ENCODE measurements at places on chromosomes 7 and 10. TPM values are rescaled to one million over a fixed set of nuclear protein-coding genes. Genes with fewer than 3 reads are reported as not detected.

VIPR2 gene
- total RNA-seq = 3.4 TPM

LEP gene
- total RNA-seq = not detected

PRSS2 gene
- total RNA-seq = not detected

DRGX gene
- not detected for total RNA-seq

CPED1 gene
- 67.4 TPM for total RNA-seq

DLX5 gene
- 0.26 TPM for total RNA-seq

RELN gene
- total RNA-seq = 2.9 TPM

- H3K36me3 ChIP-seq = no peaks in the 10 kb centered on the region
- H3K4me3 ChIP-seq = no peak overlapping the region
- DNase-seq = no peak
- H3K4me1 ChIP-seq = no peaks in the 10 kb centered on the region
Measured at GRCh38 chr7:152131981-152132494, 106.6 kb downstream of the GALNT11 start.

- peaks cover 20% of the 10 kb centered on the region for H3K4me1 ChIP-seq
- no peak for DNase-seq
- H3K36me3 ChIP-seq = no peaks in the 10 kb centered on the region
Measured at GRCh38 chr10:93431361-93431760, 50.8 kb downstream of the MYOF start.

- H3K4me3 ChIP-seq = no peak overlapping the region
- no peaks in the 10 kb centered on the region for H3K36me3 ChIP-seq
- no peaks in the 10 kb centered on the region for H3K4me1 ChIP-seq
Measured at GRCh38 chr10:68756766-68757165, 35.7 kb downstream of the CCAR1 start.

GRCh38 chr7:112331492-112331891 lies 118.8 kb upstream of the IFRD1 start:
- DNase-seq = no peak
- no peaks in the 10 kb centered on the region for H3K27me3 ChIP-seq
- no peak overlapping the region for H3K4me3 ChIP-seq
- H3K27ac ChIP-seq = no peak overlapping the region

GRCh38 chr10:86801995-86802394 lies 45.6 kb downstream of the BMPR1A start:
- H3K4me1 ChIP-seq = no peaks in the 10 kb centered on the region
- no peak overlapping the region for H3K4me3 ChIP-seq
- H3K27me3 ChIP-seq = no peaks in the 10 kb centered on the region
- H3K36me3 ChIP-seq = no peaks in the 10 kb centered on the region

DNA sequence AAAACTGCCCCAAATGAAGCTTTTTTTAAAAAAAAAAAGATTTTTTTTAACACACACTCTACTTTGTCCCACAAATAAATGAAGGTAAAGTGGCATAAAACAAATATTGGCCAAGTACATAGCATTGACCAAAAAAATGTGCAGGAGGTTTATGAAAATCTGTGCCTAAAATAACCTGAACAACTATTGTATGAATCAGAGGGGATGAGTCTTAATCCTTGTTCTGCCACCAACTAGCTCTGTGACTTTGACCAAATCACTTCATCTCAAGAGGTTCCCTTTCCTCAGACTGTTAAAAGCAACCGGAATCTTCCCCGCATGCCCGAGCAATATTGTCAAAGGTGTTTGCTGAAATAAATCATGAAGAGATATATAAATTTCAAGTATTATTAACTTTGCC lies 150.4 kb upstream of the NEBL start:
- H3K4me3 ChIP-seq = no peak overlapping the region
- H3K27ac ChIP-seq = no peak overlapping the region
- no peaks in the 10 kb centered on the region for H3K4me1 ChIP-seq
- no peaks in the 10 kb centered on the region for H3K27me3 ChIP-seq
- H3K36me3 ChIP-seq = no peaks in the 10 kb centered on the region
- DNase-seq = no peak

DNA sequence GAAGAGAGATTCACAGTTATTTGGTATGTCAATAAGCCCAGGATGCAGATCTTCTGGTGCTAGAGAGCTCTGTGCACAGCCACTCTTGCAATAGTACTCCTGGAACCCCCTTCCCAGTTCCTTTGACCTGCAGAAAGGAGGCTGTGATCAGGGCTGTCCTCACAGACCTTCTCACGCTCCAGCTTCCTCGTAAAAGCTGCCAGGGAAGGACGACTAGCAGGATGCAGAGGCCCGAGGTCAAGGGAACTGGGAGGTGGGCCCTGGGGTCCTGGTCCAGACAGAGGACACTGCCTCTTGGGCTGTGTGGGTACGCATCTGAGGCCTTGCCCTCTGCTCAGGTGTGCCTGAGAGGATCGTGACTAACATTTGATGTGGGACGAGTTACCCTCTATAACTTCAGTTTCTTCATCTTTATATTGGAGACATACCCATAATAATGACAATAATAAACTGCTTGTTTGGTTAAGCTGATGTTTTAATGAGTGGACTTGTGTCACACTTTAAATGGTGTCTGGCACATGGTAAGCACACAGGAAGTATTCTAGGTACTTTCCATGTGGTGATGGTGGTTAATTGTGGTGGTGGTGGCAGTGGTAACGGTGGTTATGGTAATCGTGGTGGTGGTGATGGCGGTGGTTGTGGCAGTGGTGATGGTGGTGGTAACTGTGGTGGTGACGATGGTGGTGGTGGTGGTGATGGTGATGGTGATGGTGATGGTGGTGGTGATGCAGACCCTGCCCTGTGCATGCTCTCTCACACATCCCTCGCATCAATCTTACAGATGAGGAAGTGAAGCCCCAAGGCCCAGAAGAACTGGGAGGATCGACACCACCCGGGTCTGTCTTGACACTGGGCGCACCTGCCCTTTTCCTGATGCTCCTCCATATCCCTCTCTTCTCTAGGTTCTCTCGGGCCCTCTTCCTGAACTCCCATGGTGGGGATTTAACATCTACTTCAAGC lies 235.2 kb upstream of the GRB10 start:
- no peak overlapping the region for H3K4me3 ChIP-seq
- H3K27ac ChIP-seq = no peak overlapping the region
- no peaks in the 10 kb centered on the region for H3K36me3 ChIP-seq
- no peaks in the 10 kb centered on the region for H3K27me3 ChIP-seq
- DNase-seq = no peak

DNA sequence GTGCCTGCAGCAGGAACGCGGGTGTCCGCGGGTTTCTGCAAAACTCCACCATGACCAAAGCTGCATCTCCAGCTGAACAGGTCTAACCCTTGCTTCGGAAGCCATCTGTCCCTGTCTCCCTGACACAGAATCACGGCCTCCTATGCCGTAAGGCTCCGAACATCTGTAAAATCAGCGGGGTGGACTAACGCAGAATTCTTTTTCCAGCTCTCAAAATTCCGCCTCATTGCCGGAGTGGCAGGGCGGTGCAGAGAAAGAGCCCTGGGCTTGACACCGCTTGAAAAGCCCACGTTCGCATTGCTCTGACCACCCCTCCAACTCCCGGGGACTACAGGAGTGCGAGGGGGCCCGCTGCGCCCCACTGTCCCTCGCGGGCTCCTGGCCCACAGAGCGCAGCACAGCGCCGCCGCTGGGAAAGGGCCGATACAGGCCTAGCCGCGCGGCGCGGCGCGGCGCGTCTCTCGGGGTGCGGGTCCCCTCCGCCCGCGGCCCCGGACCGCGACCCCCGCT lies 409 bp downstream of the DNMBP start:
- H3K36me3 ChIP-seq = no peaks in the 10 kb centered on the region
- no peaks in the 10 kb centered on the region for H3K27me3 ChIP-seq
- H3K27ac ChIP-seq = peak overlapping the region; percentile 92
- peaks cover 11% of the 10 kb centered on the region for H3K4me1 ChIP-seq
- DNase-seq = no peak

- H3K27ac ChIP-seq = no peak overlapping the region
- H3K4me1 ChIP-seq = no peaks in the 10 kb centered on the region
- no peak for DNase-seq
- H3K4me3 ChIP-seq = no peak overlapping the region
- no peaks in the 10 kb centered on the region for H3K36me3 ChIP-seq
Measured at GRCh38 chr10:130403153-130404075, 267.2 kb downstream of the GLRX3 start.

DNA sequence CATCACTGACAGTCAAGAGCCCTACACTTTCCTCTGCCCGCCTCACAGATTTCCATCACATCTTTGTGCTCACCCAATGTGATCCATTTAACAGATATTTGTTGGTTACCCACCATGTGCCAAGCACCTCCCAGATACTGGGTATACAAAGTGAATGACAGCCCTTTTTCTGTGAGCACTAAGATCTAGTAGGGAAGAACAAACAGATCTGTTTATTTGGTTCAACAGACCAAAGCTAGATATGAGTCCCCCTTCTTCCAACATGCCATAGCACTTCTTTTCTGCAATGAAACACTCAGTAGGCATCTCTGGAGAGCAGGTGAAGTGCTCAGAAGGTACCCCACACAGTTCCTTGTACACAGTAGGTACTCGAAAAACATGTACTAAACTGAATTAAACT lies 101.4 kb downstream of the HIPK2 start:
- no peaks in the 10 kb centered on the region for H3K27me3 ChIP-seq
- no peak for DNase-seq
- no peak overlapping the region for H3K4me3 ChIP-seq
- H3K27ac ChIP-seq = no peak overlapping the region

DNA sequence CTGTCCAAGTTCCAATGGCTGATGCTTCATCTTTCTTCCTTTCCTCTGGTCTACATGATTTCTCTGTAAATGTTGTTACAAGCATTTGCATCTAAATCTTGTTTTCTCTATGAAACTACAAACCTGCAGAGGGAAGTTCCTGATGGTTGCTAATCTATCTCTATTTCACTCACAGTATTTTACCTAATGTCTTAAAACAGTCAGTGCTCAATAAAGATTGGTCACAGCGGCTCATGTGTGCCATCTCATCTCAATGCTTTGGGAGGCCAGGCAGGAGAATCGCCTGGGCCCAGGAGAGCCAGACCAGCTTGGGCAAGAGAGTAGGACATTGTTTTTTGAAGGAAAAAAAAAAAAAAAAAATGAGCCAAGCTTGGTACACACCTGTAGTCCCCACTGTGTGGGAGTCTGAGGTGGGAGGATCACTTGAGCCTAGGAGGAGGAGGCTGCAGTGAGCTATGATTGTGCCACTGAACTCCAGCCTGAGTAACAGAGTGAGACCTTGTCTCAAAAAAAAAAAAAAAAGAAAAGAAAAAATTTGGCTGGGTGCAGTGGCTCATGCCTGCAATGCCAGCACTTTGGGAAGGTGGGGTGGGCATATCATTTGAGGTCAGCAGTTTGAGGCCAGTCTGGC lies 71.3 kb upstream of the ARMC3 start:
- no peak overlapping the region for H3K27ac ChIP-seq
- DNase-seq = no peak
- H3K36me3 ChIP-seq = no peaks in the 10 kb centered on the region

DNA sequence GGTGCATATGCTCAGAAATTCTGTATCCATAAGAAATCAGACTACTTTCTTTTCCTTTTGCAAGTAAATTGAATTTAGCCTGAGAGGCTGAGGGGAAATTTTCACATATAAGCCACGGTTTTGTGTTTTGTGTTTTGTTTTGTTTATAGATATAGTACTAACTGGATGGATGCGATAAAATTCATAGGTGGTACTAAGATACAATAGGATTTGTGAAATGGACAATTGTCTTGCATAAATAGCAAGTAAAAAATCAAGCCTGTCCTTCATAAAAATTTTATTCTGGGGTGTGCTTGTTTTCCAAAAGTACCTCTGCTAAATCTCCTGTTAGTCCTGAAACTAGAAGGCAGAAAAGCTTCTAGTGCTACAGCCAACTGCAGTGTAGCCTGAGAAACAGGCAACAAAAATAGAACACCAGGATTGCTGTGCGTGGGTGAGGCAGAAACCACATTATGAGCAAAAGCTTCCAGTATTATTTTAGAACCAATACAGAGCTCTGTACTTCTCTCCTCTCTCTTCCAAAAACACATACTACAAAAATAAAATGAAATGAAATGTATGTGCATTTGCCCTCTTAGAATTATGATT lies 634 bp upstream of the HDAC9 start:
- DNase-seq = peak; percentile 27
- peak overlapping the region; percentile 74 for H3K27ac ChIP-seq
- H3K4me1 ChIP-seq = no peaks in the 10 kb centered on the region
- no peaks in the 10 kb centered on the region for H3K36me3 ChIP-seq
- peak overlapping the region; percentile 20 for H3K4me3 ChIP-seq

GRCh38 chr7:30382607-30383006 lies 96.0 kb downstream of the NOD1 start:
- no peak overlapping the region for H3K4me3 ChIP-seq
- H3K27ac ChIP-seq = no peak overlapping the region
- H3K4me1 ChIP-seq = no peaks in the 10 kb centered on the region
- H3K36me3 ChIP-seq = no peaks in the 10 kb centered on the region
- no peak for DNase-seq

DNA sequence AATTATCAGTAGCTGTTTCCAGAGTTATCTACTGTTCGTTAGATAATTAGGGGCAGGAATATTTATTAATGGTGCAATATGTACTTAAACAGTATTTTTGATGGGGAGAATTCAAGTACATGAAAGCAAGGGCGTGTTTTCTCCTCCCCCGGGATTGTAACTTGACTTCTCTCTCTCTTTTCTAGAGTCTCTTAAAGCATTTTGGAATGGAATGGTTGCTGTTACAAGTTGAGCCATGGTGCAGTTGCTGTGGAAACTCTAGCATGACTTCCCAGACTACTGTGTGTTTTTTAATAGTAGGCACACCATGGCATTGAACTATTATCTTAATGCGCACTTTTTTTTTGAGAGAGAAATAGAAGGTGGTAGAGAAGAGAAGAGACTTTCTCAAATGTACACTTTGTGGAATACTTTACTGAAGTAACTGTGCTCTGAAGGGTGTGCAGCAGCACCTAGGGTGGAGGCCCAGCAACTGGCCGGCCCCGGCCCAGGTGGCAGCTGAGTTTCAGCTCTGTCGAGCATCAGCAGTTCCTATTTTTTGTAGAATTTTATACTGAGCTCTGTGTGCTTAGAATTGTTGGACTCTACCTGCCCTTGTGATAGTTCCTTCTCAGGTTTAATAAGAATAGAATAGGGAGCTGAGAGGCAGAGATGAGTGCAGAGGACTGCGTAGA lies 64.4 kb downstream of the CCNY start:
- H3K27me3 ChIP-seq = no peaks in the 10 kb centered on the region
- H3K4me3 ChIP-seq = no peak overlapping the region
- no peak overlapping the region for H3K27ac ChIP-seq
- DNase-seq = no peak
